MV-4-11 (cell line): ENCODE measurements at places on chromosomes 11 and 22.
A peak's percentile ranks its signal among the peaks of the same experiment; 100 is the strongest.

- no peak for DNase-seq
Observed at GRCh38 chr11:8281266-8281665, 17.6 kb upstream of the LMO1 start.

DNA sequence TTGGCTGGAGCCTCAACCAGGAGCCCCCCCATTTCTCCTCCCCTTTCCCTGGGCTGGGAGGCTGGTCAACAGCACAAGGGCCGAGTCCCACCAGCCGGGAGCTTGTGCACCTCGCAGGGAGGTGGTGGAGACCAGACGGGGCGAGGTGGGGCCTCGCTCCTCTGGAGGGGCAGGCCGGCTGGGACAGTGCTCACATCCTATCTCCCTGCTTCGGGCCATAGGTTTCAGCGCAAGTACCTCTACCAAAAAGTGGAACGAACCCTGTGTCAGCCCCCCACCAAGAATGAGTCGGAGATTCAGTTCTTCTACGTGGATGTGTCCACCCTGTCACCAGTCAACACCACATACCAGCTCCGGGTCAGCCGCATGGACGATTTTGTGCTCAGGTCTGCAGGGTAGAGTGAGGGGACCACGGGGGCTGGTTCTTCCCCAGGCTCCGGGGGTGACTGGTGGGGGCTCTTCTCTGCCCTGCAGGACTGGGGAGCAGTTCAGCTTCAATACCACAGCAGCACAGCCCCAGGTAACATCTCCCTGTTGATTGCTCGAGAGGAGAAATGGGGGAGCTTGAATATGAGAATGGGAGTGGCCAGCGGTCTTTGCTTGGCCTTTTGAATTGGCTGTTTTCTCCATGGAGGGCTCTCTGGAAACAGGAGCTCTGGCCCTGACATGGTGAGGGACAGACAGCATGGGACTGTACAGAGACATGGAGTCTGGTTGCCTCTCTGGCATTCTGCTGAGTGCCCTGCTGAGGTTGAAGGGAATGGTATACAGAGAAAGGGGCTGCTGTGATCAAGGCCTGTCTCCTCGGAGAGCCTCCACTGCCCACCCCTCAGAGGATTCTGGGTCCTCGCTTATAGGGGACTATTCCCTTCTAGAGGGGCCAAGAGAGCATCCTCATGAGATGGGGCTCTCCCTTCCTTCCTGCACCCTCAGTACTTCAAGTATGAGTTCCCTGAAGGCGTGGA lies 3.3 kb downstream of the SIDT2 start:
- DNase-seq, result no peak

DNA sequence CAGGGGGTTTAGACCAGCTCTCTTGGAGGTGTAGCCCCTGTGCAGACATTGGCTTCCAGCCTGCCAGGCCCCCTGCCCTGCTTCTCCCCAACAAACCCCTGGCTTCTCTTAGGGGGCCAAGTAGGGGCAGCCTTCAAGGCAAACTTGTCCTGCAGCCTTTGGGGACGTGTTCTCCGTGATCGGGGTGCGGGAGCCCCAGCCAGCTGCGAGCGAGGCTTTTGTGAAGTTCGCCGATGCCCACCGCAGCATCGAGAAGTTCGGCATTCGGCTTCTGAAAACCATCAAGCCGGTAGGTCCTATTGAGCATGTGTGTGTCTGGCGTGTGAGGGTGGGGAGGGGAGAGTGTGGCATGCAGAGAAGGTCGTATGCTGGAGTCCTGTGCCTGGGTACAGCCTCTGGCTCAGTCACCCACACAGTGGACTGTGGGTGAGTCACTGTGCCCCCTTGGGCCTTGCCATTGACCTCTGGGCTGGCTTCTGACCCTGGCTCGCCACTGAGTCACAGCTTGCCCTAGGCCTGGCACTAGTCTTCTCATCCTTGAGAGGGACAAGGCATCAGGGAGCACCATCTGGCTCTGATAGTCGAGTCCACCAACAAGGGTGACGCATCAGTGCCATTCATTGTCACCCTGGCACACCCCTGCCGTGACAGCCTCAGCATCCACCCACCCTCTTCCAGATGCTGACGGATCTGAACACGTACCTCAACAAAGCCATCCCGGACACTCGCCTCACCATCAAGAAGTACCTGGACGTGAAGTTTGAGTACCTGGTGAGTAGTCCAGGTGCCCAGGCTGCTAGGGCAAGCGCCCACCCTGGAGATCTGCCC lies 11.4 kb downstream of the SLC16A8 start:
- DNase-seq, result no peak

- DNase-seq, result no peak
Observed at GRCh38 chr11:129943036-129943435, 47.7 kb upstream of the NFRKB start.

- peak; percentile 85 for DNase-seq
Observed at GRCh38 chr11:118917481-118918127, 8.1 kb downstream of the BCL9L start.

DNA sequence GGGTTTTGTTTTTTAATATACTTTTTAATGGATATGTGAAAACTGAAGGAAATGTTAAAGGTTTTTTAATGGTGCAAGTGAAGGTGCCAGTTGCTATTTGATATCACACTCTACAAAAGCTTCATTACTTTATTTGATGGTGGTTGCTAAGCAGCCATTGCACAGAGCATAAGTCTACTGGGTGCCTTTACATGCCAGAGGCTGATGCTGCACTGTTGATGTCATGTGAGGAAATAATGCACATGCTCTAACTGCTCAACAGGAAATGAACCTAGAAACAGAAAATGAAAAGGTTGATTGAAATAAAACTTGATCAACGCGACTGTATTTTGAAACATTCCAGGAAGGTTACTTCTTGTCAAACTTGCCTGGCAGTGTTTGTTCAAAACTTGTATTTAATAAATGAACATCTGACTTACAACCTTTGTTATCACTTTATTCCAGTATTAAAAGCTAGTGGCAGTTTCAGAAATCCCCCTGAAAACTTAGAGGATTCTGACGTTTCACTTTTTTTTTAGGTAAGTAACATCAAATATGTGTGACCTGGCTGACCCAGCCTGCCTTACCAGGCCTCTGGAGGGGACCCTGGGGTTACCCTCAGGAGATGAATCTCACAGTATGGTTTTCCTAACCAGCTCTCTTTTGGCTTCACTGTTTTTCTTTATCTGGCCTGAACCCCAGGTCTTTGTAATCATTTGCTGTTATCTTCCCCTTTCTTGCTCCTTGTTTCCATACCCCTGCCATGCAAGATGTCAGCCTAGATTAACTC lies 2.4 kb upstream of the ATP5MG start:
- DNase-seq, result peak; percentile 24

DNA sequence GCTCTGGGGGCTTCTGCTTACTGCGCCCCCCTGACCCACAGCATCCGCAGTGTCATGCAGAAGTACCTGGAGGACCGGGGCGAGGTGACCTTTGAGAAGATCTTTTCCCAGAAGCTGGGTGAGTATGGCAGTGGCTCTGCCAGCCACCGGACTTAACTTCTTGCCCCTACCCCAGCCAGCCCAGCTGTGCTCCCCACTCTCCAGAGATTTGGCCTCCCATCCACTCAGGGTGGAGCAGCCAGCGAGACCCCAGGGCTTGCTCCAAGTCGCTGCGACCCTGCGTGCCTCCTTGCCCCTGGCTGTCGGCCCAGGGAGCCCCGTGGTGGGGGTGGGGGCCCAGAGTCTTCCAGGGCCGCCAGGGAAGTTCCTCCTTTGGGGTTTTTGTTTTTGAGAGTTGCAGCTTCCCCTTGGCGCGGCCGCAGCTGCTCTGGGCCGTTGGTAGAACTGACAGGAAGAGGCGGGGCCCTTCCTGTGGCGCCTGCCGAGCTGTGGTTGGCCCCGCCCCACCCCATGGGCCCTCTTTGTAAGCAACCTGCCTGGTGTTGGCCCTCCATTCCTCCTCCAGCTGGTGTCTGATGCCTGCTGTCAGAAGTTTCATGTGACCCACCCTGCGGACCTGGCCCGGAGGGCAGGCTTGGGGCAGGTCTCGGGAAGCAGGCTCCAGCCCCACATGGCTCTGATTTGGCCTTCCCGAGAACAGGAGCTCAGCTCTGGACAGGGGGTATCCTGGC lies 11.1 kb downstream of the GRK2 start:
- peak; percentile 98 for DNase-seq

GRCh38 chr22:34429314-34429713 lies 509.0 kb upstream of the LARGE1 start:
- DNase-seq, result no peak

DNA sequence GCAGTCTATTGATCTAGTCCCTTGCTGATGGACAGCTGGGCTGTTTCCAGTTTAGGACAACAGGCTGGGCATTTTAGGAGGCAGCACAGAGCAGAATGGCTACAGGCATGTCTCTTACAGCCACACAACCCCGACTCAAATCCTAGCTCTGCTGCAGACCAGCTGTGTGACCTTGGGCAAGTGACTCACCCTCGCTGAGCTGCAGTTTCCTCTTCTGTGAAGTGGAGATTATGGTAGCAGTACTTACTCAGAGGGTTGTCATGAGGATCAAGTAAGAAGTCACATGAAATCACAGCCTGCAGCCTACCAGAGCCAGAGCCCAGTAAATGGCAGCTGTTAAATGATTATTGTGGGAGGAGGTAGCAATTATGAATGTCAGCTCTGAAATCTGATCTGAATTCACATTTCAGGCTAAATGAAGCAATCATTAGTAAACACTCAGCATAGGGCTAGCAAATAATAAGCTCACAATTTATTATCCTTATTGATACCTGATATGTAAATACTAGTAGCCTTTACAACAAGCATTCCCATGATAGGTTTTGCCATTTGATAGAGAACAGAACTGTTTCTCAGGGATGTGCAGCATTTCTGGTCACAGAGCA lies 58.9 kb downstream of the MYEOV start:
- DNase-seq, result peak; percentile 77

DNA sequence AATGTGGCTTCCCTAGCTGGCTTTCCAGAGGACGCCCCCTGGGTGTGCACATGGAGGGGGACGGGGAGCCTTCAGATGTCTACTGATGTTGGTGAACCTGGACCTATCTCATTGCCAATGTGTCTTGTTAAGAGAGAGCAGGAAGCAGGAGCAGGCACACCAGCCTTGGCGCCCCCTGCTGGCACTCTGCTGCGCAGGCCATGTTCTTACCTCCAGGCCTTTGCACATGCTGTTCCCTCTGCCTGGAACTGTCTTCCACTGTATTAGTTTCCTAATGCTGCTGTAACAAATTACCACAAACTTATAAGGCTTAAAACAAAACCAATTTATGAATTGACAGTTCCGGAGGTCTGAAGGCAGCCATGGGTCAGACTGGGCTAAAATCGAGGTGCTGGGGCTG lies 23.6 kb upstream of the MN1 start:
- DNase-seq, result no peak

DNA sequence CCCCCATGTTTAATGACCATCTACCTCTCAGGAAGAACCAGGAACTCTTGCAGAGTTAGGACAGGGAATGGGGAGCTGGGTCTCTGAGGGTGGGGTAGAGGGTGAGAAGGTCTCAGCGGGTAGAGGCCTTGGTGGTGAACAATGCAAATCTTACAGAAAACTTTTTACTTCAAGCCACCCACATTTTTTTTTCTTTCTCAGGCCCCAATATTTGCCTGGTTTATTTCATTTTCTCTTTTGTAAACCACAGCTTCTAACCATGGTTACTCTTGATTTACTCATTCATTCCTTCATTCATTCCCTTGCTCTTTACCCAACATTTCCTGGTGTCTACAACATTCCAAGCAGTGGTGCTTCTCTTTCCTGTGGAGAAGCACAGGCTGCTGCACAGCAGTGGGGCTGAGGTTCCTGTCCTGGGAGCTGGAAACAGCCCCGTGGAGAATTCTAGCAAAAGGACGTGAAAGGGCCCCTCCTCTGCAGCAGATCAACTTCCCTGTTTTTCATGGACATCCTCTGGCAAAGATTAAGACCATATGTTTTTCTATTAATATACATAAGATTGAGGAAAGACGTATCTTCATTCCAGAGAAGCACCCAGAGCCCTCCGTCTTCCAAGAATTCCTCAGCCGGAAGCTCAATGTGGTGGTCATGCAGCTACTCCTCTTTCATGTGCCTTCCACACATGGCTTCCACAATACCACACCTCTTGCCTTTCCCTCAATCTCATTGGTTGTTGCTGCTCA lies 224.4 kb upstream of the SESN3 start:
- DNase-seq, result no peak

- no peak for DNase-seq
Observed at GRCh38 chr11:81165164-81165563, 1568.5 kb downstream of the FAM181B start.

DNA sequence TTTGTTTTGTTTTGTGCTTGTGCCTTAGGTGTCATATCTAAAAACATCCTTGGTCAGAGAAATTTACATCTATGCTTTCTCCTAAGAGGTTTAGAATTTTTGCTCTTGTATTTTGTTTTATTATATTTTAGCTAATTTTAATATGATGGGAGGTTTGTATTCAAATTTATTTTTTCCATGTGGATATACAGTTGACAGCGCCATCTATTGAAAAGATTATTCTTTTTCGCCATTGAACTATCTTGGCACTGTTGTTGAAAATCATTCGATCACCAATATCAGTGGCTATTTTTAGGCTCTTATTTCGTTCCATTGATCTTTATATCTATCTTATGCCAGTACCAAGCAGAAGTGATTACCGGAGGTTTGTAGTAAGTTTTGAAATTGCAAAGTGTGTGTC lies 510.3 kb downstream of the BRD1 start:
- no peak for DNase-seq

GRCh38 chr11:57315491-57315890 lies 9.3 kb downstream of the TNKS1BP1 start:
- DNase-seq, result no peak
